ENCODE measurements at places on chromosomes 12 and 14.

GRCh38 chr12:130981911-130982310 is 28.2 kb downstream of the ADGRD1 start:
- no peak for DNase-seq

- DNase-seq: no peak
Observed at GRCh38 chr14:90521084-90521929, 124.5 kb downstream of the CALM1 start.

- DNase-seq: no peak
Observed at GRCh38 chr14:82911930-82912329, 1378.3 kb upstream of the SEL1L start.

- no peak for DNase-seq
Observed at GRCh38 chr12:132197581-132198354, 53.5 kb downstream of the NOC4L start.

GRCh38 chr12:122887819-122888212 is 8.1 kb downstream of the VPS37B start:
- no peak for DNase-seq

GRCh38 chr12:65685514-65685913 is 138.8 kb upstream of the HMGA2 start:
- DNase-seq: no peak

DNA sequence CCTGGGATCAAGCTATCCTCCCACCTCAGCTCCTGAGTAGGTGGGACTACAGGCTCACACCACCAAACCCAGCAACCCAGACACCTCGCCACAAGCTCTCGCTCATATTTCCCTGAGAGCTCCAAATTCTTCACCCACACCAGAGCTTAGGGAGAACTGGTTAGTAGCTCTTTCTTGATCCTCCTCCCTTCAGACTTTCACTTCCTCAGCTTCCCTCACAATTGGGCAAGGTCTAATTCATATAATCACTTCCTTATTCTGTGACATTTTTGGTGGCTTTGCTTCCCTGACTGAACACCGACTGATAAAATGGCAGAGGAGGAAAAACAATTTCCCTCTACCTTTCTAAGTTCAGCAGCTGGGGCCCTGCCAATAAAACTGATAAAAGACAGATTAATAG is 88.5 kb downstream of the GXYLT1 start:
- DNase-seq: no peak

DNA sequence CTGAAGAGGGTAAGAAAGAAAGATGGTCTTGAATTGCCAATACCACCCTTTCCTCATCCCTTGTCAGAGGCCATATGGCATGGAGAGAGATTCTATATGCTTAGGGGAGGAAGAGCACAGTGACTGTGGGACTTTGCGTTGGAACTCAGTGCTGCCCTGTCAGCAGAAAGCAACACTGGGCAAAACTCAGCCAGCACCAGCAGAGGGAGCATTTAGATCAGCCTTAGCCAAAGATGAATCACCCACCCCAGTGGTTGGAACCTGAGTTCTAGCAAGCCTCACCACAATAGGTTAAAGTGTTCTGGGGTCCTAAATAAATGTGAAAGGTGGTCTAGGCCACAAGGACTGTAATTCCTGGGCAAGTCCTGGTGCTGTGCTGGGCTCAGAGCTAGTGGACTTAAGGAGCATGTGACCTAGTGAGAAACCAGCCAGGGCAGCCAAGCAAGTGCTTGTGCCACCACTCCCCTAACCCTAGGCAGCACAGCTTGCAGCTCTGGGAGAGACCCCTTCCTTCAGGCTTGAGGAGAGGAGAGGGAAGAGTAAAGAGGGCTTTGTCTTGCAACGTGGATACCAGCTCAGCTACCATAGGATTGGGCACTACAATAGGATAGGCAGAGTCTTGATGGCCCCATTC is 11.4 kb upstream of the BCAT1 start:
- no peak for DNase-seq

- DNase-seq: no peak
Observed at GRCh38 chr12:97758194-97758501, 295.5 kb downstream of the RMST start.

DNA sequence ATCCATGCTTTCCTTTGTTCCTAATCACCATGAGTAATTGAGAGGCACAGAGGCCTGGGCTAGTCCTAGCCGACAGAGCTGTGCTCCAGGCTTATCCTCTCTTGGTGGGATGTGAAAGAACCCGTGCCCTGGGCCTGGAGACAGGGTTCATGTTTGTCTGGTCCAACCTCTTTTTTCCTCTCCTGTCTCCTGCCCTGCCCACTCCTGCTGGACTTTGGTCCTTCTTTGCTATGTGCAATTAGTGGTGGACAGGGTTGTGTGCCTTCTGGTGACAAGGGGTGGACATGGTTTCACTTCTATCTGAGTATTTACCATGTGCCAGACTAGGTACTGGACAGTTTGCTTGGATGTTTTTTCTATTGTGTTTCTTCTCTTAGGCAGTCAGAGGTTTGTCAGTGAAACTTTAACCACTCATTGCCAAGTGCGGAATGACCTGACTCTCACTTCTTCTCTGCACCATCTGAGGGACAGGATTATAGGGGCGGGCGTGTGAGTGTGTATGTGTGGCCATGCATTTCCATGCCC is 126.1 kb downstream of the SMOC1 start:
- no peak for DNase-seq

DNA sequence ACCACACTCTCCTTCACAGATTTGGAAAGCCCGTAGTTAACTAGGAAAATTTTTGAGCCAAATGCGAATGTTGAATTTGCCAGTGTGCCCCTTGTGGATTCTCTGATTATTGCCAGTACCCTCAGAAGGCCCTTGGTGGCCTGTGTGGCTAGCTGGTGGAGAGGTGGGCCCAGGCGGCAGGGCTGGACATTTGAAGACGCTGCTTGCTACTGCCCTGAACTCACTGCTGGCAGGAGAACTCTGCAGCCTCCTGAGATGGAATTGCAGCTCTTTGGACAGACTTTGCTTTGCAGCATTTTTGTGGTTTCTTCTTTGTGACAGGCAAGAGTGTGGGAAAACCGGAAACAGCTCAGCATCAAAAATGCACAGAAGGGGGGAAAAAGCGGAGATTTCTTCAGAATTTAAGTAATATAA is 97.6 kb downstream of the TGFB3 start:
- no peak for DNase-seq

DNA sequence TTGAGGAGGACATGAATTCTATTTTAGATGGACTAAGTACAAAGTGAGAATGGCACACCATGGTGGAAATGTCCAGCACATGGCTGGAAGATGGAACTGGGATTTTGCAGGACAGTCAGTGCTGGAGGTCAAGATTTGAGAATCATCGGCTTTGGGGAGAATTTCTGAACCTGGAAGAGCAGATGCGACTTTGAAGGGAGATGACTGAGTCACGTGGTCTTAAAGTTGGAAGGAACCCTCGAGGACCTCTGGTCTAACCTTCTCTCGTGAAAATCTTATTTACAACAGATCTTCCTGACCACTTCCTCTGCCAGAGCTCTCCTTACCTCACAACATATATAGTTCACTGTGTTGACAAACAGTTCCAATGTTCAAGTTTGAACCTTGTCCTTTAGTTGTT is 415.4 kb downstream of the ATP23 start:
- DNase-seq: no peak

- no peak for DNase-seq
Observed at GRCh38 chr14:59271734-59272133, 83.3 kb downstream of the DAAM1 start.

DNA sequence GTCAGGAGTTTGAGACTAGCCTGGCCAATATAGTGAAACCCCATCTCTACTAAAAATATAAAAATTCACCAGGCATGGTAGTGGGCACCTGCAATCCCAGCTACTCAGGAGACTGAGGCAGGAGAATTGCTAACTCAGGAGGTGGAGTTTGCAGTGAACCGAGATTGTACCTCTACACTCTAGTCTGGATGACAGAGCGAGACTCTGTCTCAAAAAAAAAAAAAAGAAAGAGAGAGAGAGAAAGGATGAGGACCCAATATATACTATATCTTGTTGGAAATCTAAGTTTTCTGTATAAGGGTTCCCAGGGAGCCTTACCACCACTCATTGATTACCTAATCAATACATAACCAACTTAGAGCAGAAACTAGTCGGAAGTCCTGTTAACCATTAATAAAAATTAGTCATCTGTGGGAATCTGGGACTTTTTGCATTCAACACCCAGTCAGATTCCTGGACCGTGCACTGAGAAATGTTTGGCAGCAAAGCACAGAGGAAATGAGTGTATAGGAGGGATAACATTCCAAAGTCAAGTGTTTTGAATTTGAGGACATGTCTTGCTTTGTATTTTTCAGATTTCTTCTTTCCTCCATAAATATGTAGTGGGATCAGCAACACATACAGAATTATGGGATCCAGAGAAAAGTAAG is 44.8 kb upstream of the NR2C1 start:
- no peak for DNase-seq

DNA sequence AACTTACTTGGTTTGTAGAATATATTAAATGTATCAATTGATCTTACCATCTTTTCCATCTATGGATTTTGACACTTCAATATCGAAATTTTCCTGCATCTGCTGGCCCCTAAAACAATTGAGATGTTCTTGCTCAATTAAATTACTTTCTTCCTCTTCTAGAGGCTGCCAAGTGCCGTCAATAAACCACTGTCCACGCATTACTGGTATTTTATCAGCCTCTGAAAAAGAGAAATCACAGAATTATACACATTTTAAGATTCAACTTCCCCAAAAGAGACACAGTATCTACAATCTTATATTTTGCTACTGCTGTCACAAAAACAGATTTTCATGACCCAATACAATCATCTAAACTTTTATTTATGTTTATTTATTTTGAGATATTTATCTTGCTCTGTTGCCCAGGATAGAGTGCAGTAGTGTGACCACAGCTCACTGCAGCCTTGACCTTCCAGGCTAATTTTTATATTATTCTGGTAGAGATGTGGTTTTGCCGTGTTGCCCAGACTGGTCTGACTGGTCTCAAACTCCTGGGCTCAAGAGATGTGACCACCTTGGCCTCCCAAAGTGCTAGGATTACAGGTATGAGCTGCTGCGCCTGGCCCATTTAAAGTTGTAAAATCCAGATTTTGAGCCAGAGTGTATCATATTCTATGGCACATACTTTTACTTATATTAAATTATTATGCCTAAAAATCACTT is 49.3 kb downstream of the DDHD1 start:
- DNase-seq: no peak
